ENCODE measurements at places on chromosomes 12 and 14.

DNA sequence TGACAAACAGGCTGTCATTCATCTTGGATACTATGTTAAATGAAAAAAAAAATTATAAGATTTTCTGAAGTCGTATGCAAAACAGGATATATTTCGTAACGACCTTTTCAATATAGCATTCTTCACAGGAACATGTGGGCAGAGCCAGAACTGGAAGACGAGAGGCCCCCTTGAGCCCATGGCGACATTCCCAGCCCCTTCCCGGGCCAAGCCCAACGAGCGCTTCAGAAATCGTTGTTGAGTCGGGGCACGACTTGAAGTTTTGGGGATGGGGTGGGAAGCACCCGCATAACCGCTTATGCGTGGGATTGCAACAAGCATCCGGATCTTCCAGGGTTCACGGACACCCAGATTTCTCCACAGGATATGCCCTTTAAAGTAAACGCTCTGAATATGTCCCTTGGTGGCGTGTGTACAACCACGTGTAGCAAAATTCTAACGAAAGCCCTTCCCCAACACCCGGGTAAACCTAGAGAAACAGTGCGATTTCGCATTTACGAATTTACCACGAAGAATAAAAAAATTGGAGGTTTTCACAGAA is 736 bp downstream of the C14orf39 start:
- no peak for DNase-seq

DNA sequence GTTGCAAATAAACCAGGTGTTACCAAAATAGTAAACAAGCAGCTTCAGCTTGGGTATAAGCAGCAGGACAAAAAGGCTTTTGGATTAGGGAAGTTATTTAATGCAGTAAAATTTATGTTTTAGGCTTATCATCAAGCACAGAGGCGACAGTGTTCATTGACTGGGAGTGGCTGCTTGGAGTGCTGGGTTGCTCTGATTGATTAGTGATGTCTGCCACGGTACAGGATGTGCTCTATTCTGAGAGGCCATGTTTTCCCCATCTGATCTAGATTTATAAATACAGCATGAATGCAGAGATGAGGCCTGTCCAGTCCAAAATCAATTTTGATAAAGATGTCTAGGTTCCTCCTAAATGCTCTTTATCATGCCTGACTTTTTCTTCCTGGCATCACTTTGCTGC is 83.5 kb downstream of the MAP1LC3B2 start:
- no peak for DNase-seq

DNA sequence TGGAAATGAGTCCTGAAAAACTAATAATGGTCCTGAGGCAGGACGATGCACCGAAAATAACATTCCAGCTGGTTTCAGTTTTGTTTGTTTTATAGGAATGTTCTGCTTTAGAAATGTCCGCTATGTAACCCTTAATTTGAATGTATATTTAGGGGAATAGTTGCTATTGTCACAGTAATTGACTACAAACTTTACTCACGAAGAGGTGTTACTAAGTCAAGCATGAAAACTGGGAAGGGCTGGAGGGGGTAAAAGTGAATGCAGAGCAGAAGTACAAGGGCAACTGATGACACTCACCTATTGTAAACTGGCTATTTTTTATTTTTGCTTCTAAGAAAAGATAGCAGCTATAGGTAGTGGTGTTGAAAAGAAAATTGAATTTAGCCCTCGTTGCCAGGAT is 230.7 kb upstream of the SYT10 start:
- DNase-seq = no peak

- DNase-seq = no peak
Measured at GRCh38 chr12:20248646-20249045, 119.7 kb upstream of the PDE3A start.

GRCh38 chr14:45048385-45048784 is 35.5 kb upstream of the PRPF39 start:
- no peak for DNase-seq

DNA sequence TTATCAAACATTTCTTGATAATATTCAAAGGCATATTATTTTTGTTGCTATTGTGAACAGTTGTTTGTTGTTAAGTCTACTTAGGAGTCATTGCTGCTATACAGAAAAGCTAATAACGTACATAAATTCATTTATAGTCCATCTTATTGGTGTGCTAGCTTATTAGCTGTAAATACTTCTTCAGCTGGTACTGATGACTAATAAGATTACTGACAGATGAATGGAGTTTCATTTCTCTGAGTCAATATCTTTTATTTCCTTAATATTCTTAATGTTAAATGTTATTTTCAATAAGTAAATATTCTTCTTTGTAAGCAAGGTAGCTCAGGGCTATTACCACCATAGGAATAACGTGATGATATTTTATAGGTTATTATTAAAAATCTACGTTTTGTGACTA is 139.4 kb upstream of the SLCO1C1 start:
- DNase-seq = no peak

DNA sequence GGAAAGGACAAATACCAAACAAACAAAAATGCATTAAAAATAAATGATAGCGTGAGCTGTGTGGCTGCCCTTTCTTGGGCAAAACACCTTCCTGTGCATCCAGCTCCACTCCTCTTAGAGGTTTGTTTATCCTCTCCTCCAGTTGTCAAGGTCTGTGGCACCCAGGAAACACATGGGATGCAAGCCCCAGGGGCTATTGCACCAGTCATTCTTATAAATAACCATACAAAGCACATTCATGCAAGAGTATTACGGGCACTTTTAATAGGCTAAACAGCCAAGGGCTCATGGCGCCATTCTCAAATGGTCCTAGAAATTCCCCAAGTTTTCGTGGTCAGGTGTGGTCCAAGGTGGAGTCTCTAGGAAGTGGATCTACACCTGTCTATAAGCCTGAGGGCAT is 257.0 kb downstream of the DPF3 start:
- DNase-seq = no peak

- DNase-seq = no peak
Measured at GRCh38 chr14:61713724-61714437, 18.6 kb downstream of the HIF1A start.

DNA sequence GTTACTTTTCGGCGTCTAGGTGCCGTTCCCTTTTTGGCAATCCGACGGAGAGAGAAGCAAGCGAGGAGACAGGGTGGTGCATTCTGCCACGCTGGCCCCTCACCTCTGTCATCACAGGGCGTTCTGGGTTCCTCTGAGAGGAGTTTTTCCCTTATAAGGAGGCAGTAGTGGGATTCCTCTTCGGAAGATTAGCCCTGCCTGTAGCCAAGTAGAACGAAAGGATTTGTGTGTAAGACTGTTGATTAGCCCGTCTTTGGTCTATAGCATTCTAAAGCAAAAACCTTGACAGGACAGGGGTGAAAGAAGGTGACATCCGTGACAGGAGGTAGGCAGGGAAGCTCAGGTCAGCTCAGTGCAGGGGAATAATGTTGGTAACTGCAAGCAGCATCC is 9.1 kb upstream of the NEMF start:
- peak; percentile 64 for DNase-seq

DNA sequence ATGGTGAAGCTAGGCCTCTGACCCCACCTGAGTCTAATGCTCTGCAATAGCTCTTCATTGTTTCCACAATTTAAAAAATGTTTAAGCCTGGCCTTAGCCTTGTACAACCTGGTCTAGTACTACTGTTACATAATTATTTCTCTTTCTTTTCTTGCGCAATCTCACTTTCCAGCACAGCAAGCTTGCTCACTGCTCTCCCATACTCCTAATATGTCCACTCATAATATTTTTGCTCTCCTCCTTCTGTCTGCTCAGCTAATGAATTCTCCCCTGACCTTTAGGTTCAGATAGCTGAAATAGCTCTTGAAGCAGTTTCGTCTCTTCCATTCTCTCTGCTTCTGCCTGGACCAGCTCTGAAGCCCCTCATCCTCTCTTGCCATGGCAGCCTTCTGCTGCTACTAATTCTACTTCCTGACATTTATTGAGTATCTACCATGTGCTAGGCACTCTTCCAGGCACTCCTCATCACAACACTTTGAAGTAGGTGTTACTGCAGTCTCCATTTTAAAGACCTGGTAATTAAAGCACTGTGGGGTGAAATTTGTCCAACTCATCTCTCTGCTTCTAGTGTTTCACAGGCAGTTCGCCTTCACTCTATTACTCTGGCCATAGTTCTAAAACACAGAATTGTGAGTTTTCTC is 2.8 kb upstream of the SLC48A1 start:
- DNase-seq = peak; percentile 73

DNA sequence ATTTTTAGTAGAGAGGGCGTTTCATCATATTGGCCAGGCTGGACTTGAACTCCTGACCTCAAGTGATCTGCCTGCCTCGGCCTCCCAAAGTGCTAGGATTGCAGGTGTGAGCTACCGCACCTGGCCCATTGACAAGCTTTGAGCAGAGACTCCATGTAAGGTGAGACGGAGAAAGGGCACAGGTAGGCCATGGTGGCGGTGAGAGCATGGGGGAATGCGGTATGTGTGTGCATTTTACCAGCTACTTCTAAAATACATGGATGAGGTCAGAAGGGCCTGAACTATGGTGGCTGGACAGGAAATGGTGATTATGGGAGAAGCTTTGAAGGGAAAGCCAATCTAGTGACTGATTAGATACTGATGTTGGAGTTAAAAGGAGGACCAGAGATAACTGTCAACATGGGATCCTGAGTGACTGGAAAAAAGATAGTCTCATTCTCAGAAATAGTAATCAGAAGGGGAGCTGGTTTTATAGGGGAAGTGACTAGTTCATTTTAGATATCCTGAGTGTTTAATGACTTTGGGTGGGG is 21.9 kb upstream of the PTPRB start:
- no peak for DNase-seq

- no peak for DNase-seq
Measured at GRCh38 chr12:3049611-3050249, 27.4 kb upstream of the TSPAN9 start.

- no peak for DNase-seq
Measured at GRCh38 chr14:71682337-71682736, 249.9 kb upstream of the RGS6 start.

DNA sequence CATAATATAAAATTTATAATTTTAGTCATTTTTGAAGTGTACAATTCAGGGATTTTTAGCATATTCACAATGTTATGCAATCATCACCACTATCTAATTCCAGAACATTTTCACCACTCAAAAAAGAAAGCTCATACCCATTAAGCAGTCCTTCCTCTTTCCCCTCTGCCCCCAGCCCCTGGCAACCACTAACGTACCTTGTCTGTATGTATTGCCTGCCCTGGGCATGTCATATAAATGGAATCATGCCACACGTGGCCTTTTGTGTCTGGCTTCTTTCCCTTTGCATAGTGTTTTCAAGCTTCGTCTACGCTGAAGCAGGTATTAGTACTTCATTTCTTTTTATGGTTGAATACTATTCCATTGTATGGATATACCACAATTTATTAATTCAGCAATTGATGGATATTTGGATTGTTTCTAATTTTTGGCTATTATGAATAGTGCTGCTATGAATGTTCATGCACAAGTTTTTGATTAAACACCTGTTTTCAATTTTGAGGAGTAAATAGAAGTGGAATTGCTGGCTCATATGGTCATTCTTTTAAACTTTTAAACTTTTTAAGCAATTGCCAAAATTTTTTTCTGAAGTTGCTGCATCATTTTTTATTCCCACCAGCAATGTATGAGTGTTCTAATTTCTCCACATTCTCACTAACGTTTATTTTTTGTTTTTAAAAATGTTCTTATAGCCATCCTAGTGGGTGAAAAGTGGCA is 1.6 kb upstream of the SSTR1 start:
- DNase-seq = no peak

DNA sequence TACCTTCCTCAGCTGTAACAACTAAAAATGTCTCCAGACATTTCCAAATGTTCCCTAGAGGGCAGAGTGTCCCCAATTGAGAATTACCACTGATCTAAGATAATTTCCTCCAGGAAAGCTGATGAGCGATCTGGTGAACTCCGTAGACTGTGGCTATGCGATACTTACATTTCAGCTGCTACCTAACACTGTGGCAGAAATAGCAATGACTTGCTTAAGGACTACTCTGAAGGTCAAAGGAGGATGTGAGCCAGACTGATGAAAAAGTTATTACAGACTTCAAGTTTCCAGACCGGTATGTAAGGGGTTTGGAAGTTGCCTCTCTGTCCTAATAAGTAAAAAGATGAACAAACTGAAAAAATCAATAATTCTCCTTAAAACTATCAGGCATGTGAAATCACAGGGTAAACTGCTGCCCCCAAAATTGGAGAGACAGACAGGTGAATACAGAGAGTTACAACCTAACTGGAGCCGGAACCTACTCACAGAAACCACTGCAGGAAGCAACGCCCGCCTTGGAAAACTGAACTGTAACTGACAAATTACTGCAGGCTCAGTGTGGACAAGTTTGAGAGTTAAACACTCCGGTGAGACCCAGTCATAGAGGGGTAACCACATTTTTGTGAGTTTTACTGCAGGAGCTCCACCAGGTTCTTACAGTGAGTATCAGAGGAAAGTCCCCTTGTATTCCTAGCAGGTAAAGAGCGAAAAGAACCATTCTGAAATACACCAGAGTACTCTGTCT is 60.0 kb upstream of the PARP11 start:
- no peak for DNase-seq

- DNase-seq = no peak
Measured at GRCh38 chr12:77060883-77061240, 4.5 kb downstream of the E2F7 start.

- DNase-seq = no peak
Measured at GRCh38 chr14:54083549-54084239, 127.1 kb upstream of the BMP4 start.

DNA sequence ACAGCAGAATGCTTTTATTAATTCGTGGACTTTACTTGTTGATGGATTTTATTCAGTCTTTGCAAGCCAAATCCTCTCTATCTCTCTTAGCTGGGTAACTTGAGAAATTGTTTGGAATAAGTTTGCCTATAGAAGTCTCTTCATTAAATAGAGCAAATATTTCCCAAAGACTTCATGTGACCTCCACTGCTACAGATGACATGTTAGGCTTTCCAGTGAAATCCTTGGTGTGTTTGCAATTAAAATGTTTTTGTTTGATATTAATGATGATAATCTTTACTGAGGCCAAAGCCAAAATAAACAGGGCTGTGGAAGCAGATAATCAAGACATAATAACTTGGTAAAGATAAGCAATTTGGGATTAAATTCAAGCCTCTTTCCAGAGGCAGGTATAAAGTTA is 4.4 kb downstream of the MYF6 start:
- no peak for DNase-seq

Measured in suppressor macrophage treated with lipopolysaccharide for 4 hours (primary cell).